NCI-H82 (cell line): ENCODE measurements at places on chromosomes 11 and 22.

GRCh38 chr11:67054836-67055523 is 1.7 kb upstream of the RHOD start:
- peak; percentile 87 for DNase-seq

GRCh38 chr22:35045451-35045850 is 20.5 kb upstream of the ISX start:
- DNase-seq: no peak

- peak; percentile 70 for DNase-seq
Observed at GRCh38 chr11:107307991-107308390, 149.6 kb downstream of the CWF19L2 start.

DNA sequence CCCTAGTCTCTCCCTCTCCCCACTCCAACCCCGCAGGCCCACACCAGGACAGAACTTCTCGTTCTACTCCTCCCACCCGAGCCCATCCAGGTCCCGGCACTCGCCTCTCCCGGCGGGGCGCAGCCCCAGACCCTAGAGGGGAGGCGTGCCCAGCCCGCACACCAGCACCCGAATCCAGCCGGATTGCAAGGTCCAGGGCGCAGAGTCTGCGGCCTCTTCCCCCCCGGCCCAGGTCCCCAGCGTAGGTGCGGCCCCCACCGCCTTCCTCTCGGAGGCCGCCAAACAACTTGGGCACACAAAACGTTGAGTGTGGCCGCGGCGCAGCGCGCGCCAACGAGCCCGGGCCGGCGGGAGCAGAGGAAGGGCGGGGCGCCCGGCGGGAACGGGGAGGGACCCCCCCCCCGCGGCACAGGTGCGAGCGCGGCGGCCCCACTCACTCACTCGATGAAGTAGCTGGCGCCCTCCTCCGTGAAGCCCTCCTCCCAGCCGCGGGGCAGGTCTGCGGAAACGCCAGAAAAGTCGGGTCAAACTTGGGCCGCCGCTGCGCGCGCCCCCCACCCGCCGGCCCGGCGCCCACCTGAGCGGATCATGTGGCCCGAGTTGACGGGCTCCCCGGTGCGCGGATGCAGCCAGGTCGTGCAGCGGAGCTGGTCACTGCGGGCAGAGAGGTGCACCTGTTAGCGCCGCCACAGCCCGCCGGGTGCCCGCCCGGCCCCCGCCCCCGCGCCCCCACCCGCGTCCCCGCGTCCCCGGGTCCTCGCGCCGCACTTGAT is 480 bp downstream of the PLEKHA7 start:
- peak; percentile 23 for DNase-seq

DNA sequence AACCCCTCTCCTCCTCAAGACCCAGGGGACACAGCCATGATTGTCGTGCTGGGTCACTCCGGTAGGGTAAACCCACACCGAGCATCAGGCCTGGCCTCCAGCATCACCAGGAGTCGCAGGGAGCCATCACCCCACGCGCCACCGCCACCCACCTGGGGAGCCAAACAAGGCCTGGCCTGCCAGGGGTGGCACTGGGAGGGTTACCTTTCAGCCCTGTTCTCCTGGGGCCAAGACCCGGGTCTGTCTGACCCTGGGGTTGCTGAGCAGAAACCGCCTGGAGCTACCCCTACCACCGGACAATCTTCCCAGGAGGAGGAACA is 39.3 kb upstream of the NNMT start:
- peak; percentile 29 for DNase-seq

GRCh38 chr11:63889344-63889743 is 27.6 kb downstream of the RCOR2 start:
- no peak for DNase-seq

- peak; percentile 13 for DNase-seq
Observed at GRCh38 chr22:30277547-30278344, 11.1 kb upstream of the OSM start.

DNA sequence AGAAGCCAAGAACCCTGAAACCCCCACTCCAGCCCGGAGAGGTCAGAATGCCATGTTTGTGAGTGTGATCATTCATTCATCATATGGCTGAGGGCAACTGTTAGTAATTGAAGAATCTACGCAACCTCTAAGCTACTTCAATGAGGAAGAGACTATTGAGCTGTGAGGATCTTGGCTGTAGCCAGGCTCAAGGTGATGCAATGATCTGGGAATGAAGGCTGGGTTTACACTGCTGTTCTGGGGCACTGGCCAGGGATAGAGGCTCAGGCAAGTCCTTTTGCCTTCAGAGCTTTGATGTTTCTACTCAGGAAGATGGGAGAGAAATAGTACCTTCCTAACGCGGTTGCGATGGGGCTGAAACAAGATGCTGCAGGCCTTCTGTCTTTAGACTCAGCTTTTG is 12.9 kb downstream of the CRYBB2 start:
- DNase-seq: no peak
